ENCODE measurements at places on chromosomes 4 and X.

- DNase-seq, result no peak
Observed at GRCh38 chrX:80828232-80828631, 18.6 kb upstream of the BRWD3 start.

- no peak for DNase-seq
Observed at GRCh38 chr4:1082215-1083182, 30.9 kb downstream of the RNF212 start.

- no peak for DNase-seq
Observed at GRCh38 chr4:40908297-40908696, 158.5 kb downstream of the NSUN7 start.

GRCh38 chr4:119261986-119262385, 49.5 kb downstream of the USP53 start:
- no peak for DNase-seq

DNA sequence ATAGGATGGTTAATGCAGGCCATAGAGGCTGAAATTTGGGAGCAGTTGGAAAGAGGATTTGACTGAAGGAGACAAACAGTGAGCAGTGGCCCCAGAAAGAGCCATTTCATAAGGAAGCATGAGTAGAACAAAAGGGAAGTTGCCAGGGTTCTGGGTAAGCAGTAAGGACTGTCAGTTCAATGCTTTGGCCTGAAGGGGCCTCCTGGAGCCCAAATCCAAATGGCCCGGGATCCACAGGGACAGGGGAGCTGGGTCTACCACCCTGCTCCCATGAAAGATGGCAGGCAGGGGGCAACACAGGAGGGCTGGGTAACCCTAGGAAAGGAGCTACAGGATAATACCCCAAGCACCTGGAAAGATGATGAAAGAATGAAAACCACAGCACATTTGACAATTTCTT, 4.1 kb upstream of the INTS6L start:
- DNase-seq, result no peak

DNA sequence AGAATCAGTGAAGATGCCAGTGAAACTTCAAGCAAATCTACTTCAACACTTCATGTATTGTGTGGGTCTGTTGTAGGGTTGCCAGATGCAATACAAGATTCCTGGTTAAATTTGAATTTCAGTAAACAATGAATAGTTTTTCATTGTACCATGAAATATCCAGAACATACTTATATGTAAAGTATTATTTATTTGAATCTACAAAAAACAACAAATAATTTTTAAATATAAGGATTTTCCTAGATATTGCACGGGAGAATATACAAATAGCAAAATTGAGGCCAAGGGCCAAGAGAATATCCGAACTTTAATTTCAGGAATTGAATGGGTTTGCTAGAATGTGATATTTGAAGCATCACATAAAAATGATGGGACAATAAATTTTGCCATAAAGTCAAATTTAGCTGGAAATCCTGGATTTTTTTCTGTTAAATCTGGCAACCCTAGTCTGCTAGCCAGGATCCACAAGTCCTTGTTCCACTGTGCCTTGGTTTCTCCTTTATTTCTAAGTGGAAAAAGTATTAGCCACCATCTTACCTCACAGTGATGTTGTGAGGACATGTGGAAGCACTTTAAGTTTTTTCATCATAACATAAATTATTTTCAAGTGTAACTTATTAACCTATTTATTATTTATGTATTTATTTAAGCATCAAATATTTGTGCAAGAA, 2.3 kb downstream of the CXCL8 start:
- no peak for DNase-seq

DNA sequence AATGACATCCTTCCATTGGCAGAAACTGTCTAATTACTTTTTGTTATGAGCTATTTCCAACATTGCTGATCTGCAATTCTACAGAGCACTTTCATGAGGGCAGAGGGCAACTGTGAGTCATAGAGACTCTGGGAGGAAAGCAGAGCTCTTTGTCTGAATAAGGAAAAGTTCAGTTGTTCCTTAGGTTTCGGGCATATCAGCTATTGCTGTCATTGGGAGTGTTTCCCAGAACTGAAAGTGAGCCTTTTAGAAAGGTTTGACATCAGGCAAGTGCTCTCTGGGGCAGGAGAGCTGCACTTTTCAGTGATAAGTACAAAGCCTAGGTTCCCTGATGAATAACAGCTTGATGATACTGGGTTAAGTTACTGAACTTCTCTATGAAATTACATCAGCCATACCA, 119.2 kb upstream of the EDNRA start:
- no peak for DNase-seq

DNA sequence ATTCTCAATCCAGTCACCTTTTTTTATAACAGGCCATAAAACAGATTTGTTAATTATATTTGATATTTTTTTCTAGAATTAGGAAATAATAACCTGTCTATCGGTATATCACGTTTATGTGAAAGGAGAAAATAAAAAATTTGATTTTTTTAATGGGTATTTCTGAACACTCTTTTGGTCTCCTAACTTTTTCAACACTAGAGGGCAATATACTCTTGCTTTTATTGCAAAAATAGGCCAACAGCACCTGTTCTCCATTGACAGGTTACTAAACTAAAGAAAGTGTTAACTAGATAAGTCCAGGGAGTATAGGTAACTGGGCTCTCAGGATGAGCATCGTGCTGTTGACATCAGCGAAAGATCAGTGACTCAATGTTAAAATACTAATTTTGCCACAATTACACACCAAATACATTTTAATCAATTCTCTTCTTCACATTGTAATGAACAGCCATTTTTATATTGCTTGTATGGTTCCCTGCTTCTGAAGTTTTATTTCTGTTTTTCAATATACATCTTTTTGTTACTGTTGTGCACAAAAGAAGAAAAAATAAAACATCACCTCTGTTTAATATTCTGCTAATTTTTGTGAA, 22.8 kb downstream of the NDST4 start:
- peak; percentile 12 for DNase-seq

DNA sequence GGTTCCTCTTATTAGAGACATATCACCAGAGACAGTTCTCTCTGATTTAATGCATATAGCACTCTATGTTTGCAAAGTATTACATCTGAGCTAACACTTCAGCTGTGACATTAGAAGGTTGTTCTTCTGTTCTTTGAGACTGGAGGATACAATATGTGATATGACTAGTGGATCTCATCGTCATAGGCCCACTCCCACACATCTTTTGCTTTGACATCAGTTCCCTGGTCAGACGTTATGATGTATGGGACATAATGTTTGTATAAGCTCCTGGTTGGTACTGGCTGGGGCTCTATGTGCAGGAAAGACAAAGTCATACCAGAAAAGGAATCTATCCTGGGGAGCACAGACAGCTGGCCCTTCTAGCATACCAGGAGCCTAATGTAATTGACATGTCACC, 57.7 kb upstream of the MAML3 start:
- no peak for DNase-seq

DNA sequence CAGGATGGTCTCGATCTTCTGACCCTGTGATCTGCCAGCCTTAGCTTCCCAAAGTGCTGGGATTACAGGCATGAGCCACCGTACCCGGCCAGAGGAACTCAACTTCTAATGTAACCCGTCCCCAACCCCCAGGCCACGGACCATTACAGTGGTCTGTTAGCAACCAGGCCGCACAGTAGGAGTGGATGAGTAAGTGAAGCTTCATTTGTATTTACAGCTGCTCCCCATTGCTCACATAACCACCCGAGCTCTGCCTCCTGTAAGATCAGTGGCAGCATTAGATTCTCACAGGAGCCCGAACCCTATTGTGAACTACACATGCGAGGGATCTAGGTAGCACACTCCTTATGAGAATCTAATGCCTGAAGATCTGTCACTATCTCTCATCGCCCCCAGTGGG, 119.6 kb downstream of the SHROOM3 start:
- no peak for DNase-seq

DNA sequence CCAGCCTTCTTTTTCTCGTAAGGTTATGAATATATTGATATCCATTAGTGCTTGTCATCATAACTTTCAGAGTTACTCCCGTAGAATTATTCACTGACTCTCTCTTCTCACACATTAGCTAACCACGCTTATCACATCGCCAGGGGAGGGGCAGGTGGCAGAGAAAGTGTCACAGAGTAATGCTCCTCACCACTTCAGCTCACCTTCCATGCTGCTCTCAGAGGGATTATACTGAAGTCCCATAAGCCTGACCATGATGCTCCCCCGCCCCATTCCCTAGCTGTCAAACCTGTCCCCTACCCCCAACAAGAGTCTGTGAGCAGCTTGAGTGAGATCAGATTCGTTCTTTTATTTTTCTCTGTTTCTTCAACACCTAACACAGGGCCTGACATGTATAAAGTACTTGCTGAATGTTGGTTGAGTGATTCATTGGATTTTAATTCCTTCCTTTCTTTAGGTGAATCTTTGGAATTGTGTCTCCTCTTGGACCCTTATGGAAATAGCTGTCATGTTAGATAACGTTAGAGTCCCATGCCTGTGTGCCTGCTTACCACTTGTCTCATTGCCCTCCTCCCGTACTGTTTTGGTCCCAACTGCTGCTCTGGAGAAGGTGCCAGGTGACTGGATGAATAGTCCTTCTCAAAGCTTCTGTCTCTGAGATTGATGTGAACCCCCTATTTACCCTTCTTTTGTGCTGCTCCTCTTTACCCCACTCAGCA, 55.1 kb downstream of the RS1 start:
- no peak for DNase-seq

- no peak for DNase-seq
Observed at GRCh38 chr4:26150948-26151347, 169.9 kb upstream of the RBPJ start.

- DNase-seq, result no peak
Observed at GRCh38 chrX:154020536-154021115, 924 bp upstream of the IRAK1 start.

- DNase-seq, result no peak
Observed at GRCh38 chrX:49166914-49167739, 4.6 kb downstream of the MAGIX start.

DNA sequence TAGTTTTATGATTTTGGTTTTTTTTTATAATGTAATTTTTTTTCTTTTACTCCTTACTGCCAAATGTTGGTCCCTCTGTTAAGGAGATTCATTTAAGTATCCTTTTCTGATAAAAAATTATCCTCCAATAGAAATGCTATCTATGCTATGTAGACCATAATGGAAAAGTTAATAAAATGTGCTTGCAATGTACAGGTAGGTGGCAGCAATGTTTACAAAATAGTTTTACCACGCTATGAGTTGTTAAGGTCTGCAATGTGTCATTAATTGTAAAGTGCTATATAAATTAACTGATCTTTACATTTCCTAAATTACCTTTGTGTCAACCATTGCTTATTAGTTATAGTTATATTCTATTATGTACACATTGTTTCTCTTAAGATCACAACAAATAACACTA, 3.8 kb upstream of the CENPC start:
- peak; percentile 32 for DNase-seq

- no peak for DNase-seq
Observed at GRCh38 chr4:145055533-145056257, 42.3 kb downstream of the ANAPC10 start.

- no peak for DNase-seq
Observed at GRCh38 chrX:57285001-57285400, 1.5 kb upstream of the FAAH2 start.

DNA sequence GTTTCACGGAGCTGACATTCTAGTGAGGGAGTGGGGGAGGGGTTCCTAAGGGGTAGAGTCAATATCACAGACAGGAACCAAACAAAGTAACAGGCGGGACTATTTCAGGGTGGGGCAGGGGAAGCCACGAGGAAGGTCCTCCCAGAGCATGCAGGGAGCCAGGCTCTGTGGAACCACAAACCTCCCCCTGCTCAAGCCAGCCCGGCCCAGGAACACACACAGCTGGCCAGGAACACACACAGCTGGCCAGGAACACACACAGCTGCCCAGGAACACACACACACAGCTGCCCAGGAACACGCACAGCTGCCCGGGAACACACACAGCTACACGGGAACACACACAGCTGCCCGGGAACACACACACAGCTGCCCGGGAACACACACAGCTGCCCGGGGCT, 24.8 kb downstream of the EVC2 start:
- DNase-seq, result no peak

GRCh38 chr4:40363382-40363920, 28.3 kb downstream of the CHRNA9 start:
- DNase-seq, result no peak

- DNase-seq, result no peak
Observed at GRCh38 chr4:35516102-35516501, 728.2 kb downstream of the ARAP2 start.

DNA sequence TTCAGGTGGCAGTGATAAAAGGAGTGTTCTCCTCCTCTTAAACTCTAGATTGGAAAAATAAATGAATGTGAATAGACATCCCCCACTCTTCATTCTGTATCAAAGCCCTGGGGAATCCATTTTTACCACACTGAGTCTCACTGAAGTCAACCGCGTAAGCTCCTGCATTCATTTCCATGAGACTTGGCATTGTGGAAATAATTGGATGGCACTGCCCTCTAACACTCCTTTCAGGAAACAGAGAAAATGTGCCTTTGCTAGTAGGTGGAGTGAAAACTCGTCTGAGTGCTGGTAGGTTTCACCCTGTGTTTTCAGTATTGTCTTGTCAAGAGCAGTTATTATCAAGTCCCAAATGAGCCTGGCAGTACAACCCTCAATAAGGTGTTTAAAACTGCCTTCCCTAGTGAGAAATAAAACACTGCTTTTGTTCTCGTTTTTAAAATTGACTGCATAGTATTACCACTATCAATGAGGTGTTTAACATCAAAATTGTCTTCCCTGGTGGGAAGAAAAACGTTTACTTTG, 9.7 kb upstream of the CDKN2AIP start:
- DNase-seq, result no peak

DNA sequence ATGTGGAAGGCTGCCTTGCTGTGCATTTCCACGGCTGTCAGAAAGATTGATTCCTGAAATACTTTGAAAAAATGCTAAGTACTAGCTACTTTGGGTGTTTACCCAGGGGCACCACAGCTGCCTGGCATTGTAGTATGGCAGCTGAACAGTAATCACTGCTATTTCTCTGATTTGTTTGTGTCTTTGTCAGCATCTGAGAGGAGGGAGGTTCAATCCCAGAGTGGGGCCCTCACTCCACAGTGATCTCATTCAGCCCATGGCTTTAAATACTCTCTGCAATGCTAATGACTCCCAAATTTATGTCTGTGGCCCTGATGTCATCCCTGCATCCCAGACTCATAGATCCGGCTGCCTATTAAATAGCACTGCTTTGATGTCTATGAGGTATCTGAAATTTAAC, 575.3 kb upstream of the MAGEB2 start:
- no peak for DNase-seq
